ENCODE measurements at places on chromosomes 12 and 14.

- DNase-seq: no peak
Observed at GRCh38 chr12:22334410-22335100, at the start of gene ST8SIA1. TSS of gene ST8SIA1 (minus strand) at chr12:22334707. CDS start at chr12:22334232, 475 bp downstream.

GRCh38 chr14:36524874-36525745 lies 5.1 kb upstream of the NKX2-1 start:
- no peak for DNase-seq

GRCh38 chr12:16553457-16553856 lies 52.5 kb downstream of the LMO3 start:
- DNase-seq: no peak

DNA sequence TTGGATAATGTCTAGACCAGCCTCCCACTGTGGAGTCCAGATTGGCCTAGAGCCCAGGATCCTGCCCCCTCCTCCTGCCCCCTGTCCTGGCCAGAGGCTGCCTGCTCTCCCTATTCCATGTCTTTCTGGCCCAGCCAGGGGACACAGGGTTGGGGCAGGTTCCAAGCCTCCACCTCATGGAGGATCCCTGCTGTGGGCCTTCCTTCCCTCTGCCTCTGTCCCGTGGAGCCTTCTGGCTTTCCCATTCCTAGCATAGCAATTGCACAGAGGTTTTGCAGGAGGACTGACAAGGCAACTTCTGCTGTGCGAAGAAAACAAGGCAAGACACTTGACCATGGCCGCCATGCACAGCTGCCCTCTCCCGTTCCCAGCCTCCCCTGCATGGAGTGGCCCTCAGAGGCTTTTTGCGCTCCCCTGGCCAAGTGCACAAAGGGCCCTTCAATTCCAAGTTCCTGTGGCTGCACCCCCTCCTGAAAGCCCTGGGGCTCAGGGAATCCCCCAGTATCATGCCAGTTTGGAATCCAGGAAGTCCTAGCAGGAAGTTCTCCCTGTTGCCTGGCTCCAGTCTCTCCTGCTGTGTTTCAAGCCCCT lies 42.1 kb downstream of the KRT80 start:
- DNase-seq: no peak

GRCh38 chr12:128820723-128821432 lies 2.9 kb downstream of the SLC15A4 start:
- DNase-seq: no peak

DNA sequence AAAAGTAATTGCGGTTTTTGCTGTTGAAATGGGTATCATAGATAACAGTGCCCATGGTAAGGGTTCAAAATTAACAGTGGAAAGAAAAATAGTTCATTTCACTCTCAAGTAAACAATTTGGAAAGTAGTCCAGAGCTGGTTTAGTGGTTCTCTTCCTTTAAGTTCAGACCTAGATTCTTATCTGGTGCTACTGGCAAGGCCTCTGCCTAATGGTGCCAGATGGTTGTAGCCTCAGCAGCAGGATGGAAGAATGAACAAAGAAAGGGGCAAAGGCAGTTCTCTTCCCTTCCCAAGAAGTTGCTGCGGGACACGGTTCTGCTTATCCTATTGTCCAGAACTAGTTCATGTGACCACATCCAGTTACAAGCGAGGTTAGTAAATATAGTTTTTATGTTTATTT lies 10.5 kb downstream of the ARG2 start:
- DNase-seq: no peak

DNA sequence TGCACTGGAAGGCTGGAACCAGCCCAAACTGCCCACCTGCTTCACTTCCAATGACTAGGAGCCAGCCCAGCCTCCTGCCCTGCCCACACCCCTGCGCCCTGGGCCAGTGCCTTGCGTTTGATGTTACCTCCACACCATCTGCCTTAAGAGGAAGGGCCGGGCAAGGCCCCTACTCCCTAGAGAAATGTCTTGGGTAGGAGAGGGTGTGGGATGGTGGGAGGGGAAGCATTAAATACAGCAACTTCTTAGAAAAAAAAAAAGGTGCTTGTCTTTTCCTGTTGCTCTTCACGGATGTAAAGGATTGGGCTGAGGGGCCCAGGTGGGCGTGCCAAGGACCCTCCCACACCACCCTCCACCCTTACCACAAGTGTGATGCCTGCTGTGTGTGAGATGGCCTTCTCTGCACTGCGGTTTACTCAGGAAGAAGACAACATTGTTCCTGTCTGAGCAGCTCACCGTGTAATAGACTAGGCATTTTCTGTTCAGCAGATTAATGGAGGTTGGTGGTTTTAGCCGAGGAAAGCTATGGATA lies 99.9 kb downstream of the NINJ2 start:
- DNase-seq: no peak

- DNase-seq: no peak
Observed at GRCh38 chr12:27709932-27710591, 570 bp upstream of the MRPS35 start.

- DNase-seq: no peak
Observed at GRCh38 chr14:96080571-96080970, 41.4 kb downstream of the C14orf132 start.

GRCh38 chr12:90945070-90945649 lies 9.8 kb downstream of the CCER1 start:
- DNase-seq: no peak

GRCh38 chr14:50610465-50610864 lies 50.5 kb downstream of the ATL1 start:
- DNase-seq: no peak

DNA sequence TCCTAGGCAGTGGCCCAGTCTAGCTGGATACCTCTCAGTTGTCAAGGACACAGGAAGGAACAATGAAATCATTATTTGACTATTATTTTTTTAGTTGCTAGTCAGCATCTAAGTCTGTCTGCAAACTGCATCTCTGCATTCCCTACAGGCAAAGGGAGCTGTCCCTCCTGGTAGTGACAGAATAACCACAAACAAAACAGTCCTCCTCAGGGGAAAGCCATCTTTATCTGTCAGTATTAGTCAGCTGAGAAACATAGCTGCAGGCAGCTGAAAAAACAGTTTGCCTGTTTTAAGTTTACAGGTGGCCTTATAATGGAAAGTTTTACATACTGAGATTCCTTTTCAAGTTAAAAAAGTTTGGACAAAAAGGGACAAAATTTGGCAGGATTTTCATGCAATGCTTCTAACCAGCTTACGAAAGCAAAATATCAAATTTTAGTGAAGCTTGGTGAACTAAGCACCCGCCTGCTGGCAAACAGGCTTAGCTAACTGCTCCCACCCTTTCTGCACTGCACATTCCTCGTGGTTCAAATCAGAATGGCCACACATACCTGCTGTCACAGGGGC lies 29.5 kb downstream of the SLC25A21 start:
- no peak for DNase-seq

- DNase-seq: no peak
Observed at GRCh38 chr12:105334582-105334981, 4.1 kb downstream of the C12orf75 start.

DNA sequence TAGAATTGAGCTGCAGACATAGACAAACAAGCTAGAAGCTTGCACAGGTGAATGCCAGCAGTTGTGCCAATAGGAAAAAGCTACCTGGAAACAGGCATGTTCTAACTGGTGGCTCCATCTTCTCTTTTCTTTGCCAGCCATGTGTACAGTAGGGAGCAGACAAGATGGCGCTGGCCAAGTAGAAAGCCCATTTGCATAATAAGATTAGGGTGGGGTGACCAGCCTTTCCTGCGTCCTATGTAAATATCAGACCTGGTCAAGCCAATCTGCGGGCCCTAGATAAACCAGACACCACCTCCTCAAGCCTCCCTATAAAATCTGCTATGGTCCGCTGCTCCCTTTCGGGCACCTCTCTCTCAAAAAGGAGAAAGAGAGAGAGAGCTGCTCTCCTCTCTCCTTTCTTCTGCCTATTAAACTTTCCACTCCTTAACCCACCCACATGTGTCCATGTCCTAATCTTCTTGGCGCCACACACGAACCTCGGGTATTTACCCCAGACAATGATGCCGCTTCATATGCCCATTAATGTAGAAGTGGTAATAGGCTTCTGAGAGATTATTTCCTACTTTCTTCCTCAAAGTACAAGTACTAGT lies 201.0 kb downstream of the SLC25A21 start:
- no peak for DNase-seq

DNA sequence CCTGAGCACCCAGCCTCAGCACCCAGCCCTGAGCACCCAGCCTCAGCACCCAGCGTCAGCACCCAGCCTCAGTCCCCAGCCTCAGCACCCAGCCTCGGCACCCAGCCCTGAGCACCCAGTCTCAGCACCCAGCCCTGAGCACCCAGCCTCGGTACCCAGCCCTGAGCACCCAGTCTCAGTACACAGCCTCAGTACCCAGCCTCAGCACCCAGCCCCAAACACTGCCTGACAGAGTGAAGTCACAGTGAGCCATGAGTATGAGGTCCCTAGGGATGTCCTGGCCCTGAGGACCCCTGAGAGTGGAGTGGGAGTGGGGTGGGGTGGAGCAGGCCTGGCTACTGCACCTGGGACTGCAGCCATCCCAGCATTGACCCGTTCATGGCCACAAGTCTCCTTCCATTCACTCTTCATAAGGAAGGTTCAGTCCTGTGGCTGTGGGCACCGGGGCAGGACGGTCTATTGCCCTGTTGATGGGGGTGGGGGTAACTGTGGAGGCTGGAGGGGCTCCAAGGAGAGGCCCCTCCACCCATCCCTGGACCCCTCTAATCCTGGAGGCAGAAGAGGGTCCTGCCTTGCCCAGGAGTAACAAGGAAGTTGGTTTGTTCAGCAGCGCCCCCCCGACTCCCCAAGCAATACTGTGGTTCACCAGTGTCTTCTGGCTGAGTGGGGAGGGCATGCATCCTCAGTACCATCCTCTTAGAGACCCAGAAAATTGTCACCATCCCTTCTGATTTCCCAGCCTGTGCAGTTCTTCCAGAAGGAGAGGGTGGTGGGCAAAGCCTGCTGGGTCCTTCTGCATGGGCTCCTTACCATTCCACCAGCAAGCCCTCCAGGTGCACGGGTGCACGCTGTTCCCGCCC lies 140.5 kb downstream of the ADGRD1 start:
- no peak for DNase-seq

DNA sequence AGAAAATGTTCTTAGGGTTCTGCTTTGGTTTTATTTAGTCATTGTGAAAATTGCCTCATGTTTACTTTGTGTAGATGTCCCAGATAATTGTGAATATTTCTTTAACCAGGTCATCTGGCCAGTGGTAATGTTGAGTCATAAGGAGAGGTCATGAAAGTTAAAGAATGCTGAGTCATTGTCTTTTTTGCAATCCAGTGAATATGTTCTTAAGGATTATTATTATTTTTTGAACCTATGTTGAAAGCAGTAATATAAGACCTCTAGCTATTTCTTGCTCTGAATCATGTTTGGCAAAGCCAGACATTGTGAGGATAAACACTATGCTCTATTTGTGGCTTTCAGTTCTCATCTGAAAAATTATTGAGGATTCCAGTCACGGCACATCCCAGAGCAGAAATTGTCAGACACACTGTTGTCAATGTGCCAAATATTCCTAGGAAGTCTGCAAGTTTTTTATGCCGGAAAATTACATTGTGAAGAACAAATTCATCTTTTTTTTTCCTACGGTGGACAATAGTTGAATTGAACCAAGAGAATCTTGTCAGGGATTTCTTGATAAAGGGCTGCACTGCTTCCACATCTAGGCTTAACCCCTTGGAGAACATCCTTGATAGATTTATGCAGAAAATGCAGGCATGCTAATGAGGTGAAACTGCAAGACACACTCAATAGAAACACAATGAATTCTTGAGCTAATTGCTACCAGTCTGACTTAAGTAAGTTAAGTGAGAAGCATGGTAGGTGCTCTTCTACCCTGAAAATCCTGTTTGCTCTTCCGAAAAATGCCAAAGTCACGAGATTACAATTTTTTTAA lies 369.6 kb downstream of the ATP23 start:
- no peak for DNase-seq

DNA sequence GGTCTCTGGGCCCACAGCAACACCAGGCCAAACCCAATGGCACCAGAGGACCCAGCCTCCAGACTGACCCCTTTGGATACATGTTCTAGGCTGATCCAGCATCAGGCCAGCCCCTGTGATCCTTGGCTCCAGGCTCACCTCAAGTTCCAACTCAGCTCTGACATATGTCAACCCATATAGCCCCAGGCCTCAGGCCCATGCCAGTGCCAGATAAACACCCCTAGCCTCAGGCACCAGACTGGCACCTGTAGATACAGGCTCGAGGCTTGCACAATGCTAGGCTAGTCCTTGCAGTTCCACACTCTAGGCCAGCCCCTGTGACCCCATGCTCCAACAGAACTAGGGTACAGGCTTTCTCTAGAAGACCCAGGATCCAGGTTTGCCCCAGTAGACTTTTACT lies 287.5 kb downstream of the KCNC2 start:
- DNase-seq: no peak

GRCh38 chr12:53235742-53236442 lies 3.9 kb upstream of the RARG start:
- no peak for DNase-seq

GRCh38 chr12:76549131-76549530 lies 10.4 kb downstream of the OSBPL8 start:
- no peak for DNase-seq

GRCh38 chr14:34322940-34323418 lies 139.1 kb downstream of the SPTSSA start:
- peak; percentile 72 for DNase-seq

- peak; percentile 23 for DNase-seq
Observed at GRCh38 chr14:91947475-91948184, at the start of gene FBLN5. TSS of gene FBLN5 (minus strand) at chr14:91947694. CDS start at chr14:91947229, 465 bp downstream.

- DNase-seq: peak; percentile 22
Observed at GRCh38 chr12:49342914-49343731, 3.6 kb upstream of the DNAJC22 start.

GRCh38 chr12:51222461-51222860 lies 4.6 kb upstream of the POU6F1 start:
- DNase-seq: no peak

- DNase-seq: no peak
Observed at GRCh38 chr12:128976120-128976738, 123.0 kb downstream of the GLT1D1 start.

- DNase-seq: no peak
Observed at GRCh38 chr12:66354291-66354690, 52.0 kb downstream of the HELB start.

DNA sequence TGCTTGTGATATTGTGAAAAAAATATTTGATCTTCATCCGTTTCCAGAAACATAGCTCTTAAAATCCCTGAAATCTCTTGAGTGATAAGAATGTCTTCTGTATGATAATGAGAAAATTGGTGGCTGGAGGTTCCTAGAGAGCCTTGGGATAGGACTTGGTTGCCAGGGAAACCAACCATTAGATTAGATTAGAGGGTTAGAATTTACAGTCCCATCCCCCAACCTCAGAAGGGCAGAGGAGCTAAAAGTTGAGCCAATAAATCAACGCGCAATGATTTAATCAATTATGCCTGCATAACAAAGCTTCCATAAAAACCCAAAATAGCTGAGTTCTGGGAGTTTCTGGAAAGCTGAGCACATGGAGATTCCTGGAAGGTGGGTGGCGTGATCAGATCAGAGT lies 10.6 kb downstream of the SEL1L start:
- no peak for DNase-seq

GRCh38 chr14:95523051-95523814 lies 6.8 kb upstream of the SYNE3 start:
- no peak for DNase-seq

DNA sequence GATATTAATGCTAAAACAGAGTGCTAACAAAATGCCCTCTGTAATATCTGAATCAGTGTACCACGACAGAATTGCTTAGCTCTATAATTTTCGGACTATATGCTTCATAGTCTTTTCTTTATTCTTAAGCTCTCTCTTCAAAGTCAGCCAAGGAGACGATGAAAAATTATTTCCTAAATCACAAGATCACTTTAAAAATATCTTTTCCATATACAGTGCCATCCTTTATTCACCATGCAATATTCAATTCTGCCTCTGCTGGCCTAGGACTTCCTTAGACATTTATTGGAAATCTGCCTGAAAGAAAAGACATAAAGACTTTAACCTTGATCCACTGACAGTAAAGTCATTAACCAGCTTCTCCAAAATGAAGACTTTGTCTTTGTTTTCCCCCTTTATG lies 238.9 kb upstream of the BTG1 start:
- no peak for DNase-seq
